Endothelial cell of umbilical vein (primary cell): ENCODE measurements at places on chromosomes 16 and 17. TPM values are rescaled to one million over a fixed set of nuclear protein-coding genes. Genes with fewer than 3 reads are reported as not detected.

DNA sequence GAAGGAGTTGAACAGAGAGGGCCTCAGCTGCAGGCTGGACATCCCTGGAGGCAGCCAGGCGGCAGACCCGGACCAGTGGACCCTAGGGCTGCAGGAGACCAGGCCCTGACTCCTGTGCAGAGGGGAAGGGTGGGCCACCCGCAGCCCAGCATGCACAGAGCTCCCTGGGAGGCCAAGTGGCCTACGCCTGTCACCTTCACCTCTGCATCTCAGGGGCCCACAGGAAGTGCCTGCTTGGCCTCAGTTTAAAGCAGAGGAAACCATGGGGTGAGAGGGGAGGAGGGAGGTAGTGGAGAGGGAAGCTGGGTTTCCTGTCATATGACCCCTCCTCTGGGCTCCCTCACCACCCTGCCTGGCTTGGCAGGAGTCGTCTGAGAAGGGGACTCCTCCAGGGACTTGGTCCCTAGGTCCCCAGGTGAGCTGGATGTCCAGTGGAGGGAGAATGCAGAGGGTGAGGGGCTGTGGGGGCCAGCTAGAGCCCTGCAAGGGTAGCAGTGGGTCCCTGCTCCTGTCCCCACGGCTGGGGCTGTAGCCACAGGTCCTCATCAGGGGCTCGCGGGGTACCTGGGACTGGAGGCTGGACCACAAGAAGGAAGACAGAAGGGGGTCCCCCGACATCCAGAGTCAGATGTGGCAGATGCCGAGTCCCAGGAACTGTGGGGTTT lies at the start of gene TMC8:
Gene TMC8, plus strand, starts transcription at position 335 of the 665 bp plus-strand sequence. CDS start 818 bp downstream, outside the sequence.
- DNase-seq, result no peak

GRCh38 chr17:79650283-79650682 lies 39.4 kb upstream of the RBFOX3 start:
- DNase-seq, result no peak

- DNase-seq, result no peak
Measured at GRCh38 chr16:72961115-72961832, 86.7 kb downstream of the ZFHX3 start.

GRCh38 chr17:77429369-77429968 lies 288.7 kb downstream of the SEC14L1 start:
- no peak for DNase-seq

DNA sequence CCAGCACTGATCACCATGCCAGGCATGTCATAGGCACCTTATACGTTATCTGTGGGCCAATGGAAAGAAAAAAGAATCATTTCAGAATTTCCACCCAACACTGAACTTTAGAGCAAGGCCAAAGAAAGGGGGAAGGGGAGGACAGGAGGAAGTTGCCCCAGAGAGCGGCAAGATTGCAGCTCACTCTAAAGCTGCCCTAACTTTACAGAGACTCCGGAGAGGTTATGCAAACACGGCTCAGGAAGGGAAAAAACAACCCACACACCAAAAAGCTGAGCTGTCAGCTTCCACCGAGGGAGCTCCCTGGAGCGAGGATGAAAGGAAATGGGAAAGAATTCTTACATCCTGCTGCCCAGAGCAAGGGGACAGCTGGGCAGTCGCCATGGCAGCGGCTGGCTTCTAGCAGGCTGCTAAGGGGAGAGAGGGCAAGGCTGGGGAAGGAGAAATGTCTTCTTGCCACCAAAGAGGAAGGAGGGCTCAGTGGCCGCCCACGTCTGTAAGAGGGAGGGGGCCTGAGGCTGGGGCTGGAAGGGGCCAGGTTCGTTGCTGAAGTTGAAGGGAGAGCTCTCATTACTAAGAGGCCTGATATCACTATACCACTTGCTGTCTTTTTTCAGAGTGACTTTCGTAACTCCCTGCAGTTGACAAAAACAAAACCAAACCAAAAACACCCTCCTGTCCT lies 18.2 kb downstream of the COTL1 start:
- DNase-seq, result peak; percentile 91

DNA sequence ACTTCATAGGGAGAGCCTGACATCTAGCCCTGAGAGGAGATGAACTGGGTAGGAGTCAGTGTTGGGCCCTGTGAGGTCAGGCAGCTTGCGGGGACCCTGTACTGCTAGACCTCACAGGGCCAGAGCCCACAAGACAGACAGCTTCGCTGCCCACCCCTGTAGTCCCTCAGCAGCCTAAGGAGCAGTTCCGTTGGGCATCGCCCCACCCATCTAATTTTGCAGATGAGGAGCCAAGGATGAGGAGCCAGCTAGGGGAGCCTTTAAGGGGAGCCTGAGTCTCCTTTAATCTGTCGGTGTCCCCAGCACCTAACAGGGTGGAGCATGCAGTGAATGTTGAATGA lies 755 bp upstream of the TUFM start:
- no peak for DNase-seq

GRCh38 chr16:88347656-88348376 lies 34.9 kb upstream of the ZNF469 start:
- DNase-seq, result no peak

- peak; percentile 75 for DNase-seq
Measured at GRCh38 chr17:82230609-82231311, 1.9 kb downstream of the SLC16A3 start.

DNA sequence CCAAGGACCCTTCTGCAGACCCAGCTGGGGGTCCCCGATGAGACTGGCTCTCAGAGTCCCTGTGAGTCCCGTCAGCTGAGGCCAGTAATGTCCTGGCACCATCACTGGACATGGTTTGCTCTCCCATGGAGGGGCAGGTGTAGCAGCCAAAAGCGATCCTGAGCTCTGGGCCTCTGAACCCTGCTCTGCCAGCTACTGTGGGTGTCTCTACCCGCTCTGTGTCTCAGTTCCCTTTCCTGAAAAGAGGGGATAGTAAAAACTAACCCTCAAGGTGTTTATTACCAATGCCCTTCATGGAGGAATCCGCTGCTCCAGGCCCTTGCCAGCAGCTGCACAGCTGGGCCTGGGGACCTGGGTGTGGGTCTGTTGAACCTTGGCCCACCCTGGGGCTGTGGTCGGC lies 8.8 kb downstream of the TUBB3 start:
- no peak for DNase-seq

GRCh38 chr16:4749700-4750257 lies 15.4 kb downstream of the DNAAF8 start:
- DNase-seq, result no peak

DNA sequence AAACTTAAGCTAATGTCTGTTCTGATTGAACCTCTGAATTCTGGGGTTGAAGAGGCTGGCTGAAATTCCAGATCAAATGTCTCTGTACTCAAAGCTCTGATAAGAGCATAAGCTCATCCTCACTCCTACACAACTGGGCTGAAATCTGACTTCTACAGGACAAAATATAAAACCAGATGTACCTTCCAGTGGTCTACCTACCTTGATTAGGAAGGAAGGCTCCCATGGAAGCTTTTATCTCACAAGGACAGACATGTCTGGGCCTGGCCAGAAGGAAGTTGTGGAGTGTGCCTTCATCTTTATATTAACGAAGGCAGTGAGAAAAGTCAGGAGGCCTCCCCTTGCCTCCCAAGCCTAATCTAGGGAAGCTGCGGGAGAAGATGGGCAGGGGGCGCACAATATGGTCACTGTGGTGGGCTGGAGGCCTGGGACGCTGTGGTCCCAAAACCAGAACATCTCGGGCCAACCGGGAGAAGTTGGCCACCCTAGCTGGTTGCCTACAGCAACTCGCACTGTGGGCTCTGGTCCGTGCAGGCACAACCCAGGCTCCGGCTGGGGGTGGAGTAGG lies 55.6 kb upstream of the LRRC37A3 start:
- peak; percentile 35 for DNase-seq

DNA sequence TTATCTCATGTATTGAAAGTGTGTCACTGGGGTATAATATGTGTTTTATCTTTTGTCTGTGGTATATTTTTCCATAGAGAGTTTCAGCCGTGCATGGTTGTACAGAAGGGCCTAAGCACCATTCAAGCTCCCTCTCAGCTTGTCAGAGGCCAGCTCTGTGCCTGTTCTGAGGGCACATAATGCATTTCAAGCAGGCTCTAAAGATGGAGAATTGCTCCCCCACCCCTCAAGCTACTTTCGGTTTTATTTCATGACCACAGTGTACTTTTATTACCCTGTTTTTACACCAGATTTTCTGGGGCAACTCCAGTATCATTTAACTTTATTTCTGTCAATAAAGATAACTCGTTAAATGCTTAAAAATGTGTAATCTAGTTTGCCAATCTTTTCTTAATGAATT lies 131.7 kb downstream of the SHISA6 start:
- no peak for DNase-seq

DNA sequence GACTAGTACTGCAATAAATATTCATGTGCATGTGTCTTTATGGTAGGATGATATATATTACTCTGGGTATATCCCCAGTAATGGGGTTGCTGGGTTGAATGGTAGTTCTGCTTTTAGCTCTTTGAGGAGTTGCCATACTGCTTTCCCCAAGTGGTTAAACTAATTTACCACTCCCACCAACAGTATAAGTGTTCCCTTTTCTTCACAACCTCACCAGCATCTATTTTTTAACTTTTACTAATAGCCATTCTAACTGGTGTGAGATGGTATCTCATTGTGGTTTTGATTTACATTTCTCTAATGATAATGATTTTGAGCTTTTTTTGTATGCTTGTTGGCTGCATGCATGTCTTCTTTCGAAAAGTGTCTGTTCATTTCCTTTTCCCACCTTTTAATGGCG lies 32.9 kb downstream of the ITGAM start:
- no peak for DNase-seq

GRCh38 chr17:1504866-1505265 lies 11.5 kb downstream of the INPP5K start:
- no peak for DNase-seq

DNA sequence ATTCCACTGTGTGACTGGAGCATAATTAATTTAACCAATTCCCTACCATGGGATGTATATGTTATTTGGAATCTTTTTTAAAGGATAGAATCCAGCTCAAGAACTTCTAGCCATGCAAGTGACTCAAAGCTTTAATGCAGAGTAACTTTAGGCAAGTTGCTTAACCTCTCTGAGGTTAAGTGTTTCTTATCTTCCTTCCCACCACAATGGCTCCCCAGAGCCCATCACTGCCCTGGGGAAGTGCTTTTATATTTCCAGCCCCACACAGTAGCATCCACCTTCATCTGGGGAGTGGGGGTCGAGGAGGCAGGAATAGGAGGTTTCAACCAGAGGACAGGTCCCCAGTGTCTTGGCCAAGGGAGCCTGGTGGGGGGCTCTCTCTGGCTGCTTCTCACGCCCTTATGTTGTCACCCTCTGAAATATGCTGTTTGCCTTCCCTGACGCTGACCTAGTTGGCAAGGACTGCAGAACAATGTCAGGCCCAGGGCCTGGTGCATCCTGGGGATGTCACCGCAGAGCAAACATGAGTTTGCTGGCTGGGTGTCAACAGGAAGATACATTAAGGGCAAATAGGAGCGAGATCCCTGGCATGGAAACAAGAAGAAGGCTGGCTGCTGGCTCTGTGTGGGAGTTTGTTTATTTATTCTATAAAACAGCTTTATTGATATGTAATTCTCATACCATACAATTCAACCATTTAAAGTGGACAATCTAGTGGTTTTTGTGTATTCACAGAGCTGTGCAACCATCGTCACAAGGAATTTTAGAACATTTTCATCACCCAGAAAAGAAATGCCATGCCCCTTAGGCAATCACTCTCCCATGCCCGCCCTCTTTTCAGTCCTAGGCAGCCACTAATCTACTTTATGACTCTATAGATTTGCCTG lies 46.6 kb upstream of the WSB1 start:
- DNase-seq, result peak; percentile 96

The TSNAXIP1 gene
- total RNA-seq, result 0.95 and 1.0 TPM in 2 replicates

The TPSG1 gene
- not detected in 2 replicates for total RNA-seq

The PIPOX gene
- total RNA-seq, result 2.2 and 2.5 TPM in 2 replicates

The PRRT2 gene
- total RNA-seq, result 2.3 and 3.3 TPM in 2 replicates

The KRT16 gene
- not detected in 2 replicates for total RNA-seq

The TBX21 gene
- total RNA-seq, result not detected in 2 replicates

The FAM171A2 gene
- total RNA-seq, result 12.0 and 13.4 TPM in 2 replicates
